Left hindlimb (tissue), 1 donor: ENCODE measurements at places on chromosomes 2 and 18.

- no peak for DNase-seq
These were observed 1348.0 kb upstream of the TMEFF2 start for GRCh38 chr2:193542762-193543161.

- DNase-seq, result no peak
These were observed 17.0 kb downstream of the RTN4 start for GRCh38 chr2:55033076-55033742.

- DNase-seq, result no peak
These were observed 510.6 kb downstream of the CPS1 start for GRCh38 chr2:211067029-211067428.

- DNase-seq, result no peak
These were observed 68.1 kb upstream of the AMMECR1L start for GRCh38 chr2:127953849-127954248.

GRCh38 chr2:46979571-46979979 lies 64.0 kb upstream of the MCFD2 start:
- no peak for DNase-seq

GRCh38 chr2:152581360-152581759 lies 135.9 kb downstream of the PRPF40A start:
- no peak for DNase-seq

- no peak for DNase-seq
These were observed 65.1 kb downstream of the SRBD1 start for GRCh38 chr2:45545943-45546342.

DNA sequence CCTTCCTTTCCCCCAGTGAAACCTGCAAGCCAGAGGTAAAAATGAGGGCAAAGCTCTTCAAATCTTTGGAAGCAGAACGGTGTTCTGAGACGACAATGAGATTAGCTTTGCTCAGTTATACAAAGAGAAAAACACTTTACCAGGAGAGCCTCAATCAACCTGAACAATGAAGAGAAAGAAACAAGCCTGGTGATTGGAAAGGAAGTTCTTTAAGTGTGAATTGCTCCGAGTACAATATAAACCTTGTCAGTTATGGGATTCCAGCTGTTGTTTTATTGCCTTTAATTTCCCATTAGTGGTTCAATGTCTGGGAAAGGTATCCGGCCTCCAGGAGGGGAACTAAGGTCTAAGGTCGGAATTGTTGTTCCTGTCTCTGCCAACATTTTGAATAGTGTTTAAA lies 901.6 kb downstream of the EPHA4 start:
- no peak for DNase-seq

GRCh38 chr2:151999053-151999452 lies 99.8 kb downstream of the CACNB4 start:
- peak; percentile 38 for DNase-seq

- DNase-seq, result no peak
These were observed 36.8 kb downstream of the KCNIP3 start for GRCh38 chr2:95333888-95334338.

- DNase-seq, result no peak
These were observed 109.1 kb downstream of the HAUS1 start for GRCh38 chr18:46213295-46213694.

DNA sequence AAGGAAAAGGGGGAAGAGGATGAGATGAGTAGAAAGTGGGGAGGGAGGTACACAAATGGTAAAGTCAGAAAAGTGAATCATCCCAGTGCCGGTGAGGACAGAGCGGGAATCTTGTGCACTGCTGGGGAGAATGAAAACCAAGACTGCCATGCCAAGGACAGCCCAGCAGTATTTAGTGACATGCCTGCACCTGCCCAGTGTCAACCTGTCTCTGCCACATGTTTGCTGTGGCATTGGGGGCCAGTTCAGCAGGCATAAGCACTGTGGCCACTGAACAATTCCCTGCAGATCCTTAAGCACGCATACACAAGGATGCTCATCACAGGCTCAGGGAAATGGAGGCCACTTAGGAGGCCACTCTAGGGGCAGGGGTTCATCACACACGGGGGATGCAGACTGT lies 5.2 kb upstream of the KCNK3 start:
- DNase-seq, result no peak

- no peak for DNase-seq
These were observed 42.3 kb downstream of the AQP12A start for GRCh38 chr2:240733803-240734495.

DNA sequence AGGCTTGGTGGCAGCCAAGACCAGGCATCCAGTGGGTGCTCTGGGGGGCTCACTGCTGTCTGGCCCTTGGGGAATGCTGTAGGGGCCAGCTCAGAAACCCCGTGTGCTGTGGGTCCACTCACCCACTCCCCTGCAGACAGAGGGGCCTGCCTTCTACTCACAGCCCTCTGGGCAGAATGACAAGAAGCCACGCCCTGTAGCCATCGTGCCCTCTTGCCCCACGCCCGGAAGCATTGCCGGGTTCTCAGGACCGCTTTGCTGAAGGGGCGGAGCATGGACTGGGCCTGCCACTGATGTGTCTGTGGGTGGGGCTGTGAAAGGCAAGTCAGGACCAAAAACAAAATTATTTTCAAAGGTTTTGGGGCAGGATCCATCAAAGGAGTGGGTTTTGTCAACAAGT lies 27.8 kb downstream of the GLI2 start:
- DNase-seq, result peak; percentile 30

- DNase-seq, result no peak
These were observed 38.1 kb downstream of the AFTPH start for GRCh38 chr2:64562148-64562784.

GRCh38 chr18:12239431-12239830 lies 14.7 kb upstream of the CIDEA start:
- DNase-seq, result no peak

DNA sequence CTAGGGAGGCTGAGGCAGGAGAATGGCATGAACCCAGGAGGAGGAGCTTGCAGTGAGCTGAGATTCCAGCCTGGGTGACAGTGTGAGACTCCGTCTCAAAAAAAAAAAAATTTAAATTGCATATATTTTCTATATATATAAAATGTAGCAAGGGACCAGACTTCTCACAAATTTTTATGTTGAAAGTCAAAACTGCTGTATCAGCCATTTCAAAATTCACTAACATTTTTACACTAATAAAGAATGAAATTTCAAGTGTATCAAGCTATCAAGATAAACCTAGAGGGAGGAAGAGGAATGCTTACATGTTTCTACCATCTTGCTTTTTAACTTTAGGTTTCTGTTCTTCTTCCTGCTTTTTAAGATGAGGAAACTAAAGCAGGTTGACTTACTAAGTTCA lies 464.0 kb downstream of the KCNJ3 start:
- DNase-seq, result no peak

GRCh38 chr2:71783215-71783614 lies 329.9 kb downstream of the DYSF start:
- DNase-seq, result no peak

DNA sequence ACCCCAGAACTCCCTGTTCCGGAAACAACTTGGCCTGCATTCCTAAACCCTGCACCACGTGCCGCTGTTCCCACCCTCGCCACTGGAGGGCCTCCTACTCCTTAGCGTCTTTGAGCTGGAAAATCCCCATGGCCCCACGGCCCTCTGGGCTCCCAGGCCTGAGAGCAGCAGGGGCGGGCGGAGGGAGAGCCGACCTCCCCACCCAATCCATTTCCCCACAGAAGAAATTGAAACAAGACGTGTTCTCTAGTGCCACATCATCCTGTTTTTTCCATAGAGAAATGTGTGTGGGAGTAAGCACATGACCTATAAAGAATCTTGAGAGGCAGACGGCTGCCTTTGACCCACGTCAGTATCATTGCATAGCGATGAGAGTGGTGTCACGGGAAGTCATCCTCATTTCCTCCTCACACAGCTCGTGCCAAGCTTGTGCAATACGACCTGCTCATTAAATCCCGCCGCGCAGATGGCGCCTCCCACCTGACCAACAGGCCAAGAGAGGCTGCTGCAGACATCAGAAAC lies 79.2 kb downstream of the LAMA1 start:
- peak; percentile 80 for DNase-seq

- DNase-seq, result peak; percentile 26
These were observed 6.5 kb downstream of the BIN1 start for GRCh38 chr2:127100251-127101047.

- no peak for DNase-seq
These were observed 271.2 kb upstream of the SETBP1 start for GRCh38 chr18:44409515-44409914.

DNA sequence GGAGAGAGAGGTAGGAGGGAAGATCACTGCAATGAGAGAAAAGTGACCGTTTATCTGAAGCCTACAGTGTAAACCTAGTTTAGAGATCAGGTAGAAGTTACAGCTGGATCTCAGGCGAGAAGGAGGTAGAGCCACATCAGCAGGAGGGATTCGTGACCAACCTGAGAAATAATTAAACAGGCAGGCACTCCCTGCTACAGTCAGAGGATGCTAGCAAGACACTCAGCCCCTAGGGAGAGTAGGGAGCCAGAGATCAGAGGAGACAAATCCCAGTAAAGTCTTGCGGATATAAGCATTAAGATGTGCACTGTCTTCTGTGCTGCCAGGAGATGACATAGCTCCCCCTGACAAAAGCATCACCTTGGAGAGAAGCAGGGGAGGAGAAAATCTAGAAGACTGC lies 629.1 kb upstream of the SLC39A10 start:
- DNase-seq, result no peak

DNA sequence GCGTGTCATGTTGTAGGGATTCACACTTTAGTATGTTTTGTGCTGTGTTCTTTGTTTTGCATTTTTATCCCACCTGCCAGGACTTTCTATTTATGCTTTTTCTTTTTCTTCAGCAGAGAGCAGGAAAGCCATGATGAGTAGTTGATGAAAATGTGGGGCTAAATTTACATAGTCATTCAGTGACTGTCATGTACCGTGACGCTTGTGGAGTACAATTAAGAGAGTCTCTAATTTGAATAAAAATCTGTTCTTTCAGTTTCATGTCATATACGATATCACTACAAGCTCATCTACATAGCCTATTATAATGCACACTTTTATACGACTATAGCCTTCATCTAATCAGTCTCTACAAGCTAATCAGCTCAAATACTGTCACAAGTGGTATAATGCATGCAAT lies 112.7 kb upstream of the SPATS2L start:
- no peak for DNase-seq

DNA sequence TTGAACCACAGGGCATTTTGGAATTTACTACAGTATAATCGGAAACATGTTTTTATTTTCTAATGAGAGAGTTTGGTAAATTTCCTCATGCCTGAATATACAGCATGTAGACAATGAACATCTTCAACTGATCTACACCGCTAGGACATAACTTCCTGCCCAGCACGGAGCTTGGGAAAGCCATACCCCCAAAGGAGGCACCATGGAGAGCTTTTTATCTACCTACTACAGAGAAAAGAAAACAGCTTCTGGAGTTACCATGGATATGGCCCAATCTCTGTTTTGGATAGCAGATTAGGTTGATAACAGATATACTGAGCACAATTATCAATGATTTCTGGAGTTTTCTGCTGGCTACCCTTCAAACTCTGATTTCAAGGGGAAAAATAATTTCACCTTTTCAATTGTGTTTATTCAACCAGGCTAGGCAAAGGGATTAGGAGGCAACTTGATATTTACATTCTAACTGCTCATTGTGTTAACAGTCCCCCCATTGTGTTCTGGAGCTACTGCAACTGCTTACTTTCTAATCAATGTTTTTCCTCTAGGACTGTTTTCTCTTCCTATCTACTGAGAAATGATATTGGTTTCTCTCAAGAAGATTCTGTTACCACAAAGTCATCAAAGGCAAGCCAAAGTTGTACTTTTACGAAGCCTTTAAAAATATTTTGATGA lies 123.0 kb upstream of the ARHGAP28 start:
- DNase-seq, result no peak

DNA sequence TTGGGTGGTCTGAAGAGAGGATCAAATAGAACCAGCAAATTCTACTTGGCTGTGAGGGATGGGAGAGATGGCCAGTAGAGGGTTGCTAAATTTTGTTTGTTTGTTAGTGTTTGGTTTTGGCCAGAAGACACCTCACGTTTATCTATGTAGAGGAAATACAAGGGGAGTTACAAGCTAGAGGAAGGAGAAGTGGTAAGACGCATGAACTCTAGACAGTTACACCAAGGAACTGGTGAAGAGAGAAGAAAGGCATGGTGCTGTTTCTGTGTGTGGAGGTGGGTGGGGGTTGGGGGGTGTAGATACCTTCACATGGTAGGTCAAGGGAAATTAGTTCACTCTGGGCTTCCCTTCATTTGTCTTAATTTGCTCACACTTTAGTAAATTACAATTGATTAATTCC lies 25.6 kb downstream of the RASGRP3 start:
- no peak for DNase-seq
